ENCODE measurements at places on chromosomes 7 and 10. TPM values are rescaled to one million over a fixed set of nuclear protein-coding genes. Genes with fewer than 3 reads are reported as not detected.

The UTF1 gene
- not detected for total RNA-seq

The SAP25 gene
- total RNA-seq: 2.5 TPM

The CCZ1B gene
- 50.3 TPM for total RNA-seq

The TEX47 gene
- not detected for total RNA-seq

The PTPRZ1 gene
- total RNA-seq: 7.9 TPM

The PTN gene
- 52.3 TPM for total RNA-seq

The OIT3 gene
- not detected for total RNA-seq

The PRF1 gene
- total RNA-seq: 0.71 TPM

The PTPN20 gene
- total RNA-seq: 3.0 TPM

The OR2A42 gene
- 0.28 TPM for total RNA-seq

The DEPP1 gene
- total RNA-seq: 53.7 TPM

The GPR15LG gene
- total RNA-seq: not detected

The INSYN2A gene
- total RNA-seq: 2.2 TPM

The COBL gene
- total RNA-seq: 6.8 TPM

The SLC26A4 gene
- total RNA-seq: 0.54 TPM

The NYAP1 gene
- 1.4 TPM for total RNA-seq

The FLNC gene
- total RNA-seq: 489 TPM

The SLC29A4 gene
- 0.33 TPM for total RNA-seq

The CLDN3 gene
- total RNA-seq: 1.1 TPM

The IL15RA gene
- total RNA-seq: 16.4 TPM

The NDUFB8 gene
- 449 TPM for total RNA-seq

The FOXP2 gene
- 96.9 TPM for total RNA-seq

The OR2A1 gene
- 0.16 TPM for total RNA-seq

The TUBAL3 gene
- not detected for total RNA-seq

The SLC26A5 gene
- total RNA-seq: 0.33 TPM

The DUS4L gene
- 10.3 TPM for total RNA-seq

The GSDME gene
- total RNA-seq: 11.9 TPM

The NPSR1 gene
- not detected for total RNA-seq

The PSD gene
- total RNA-seq: 343 TPM

The ZNRF2 gene
- 23.9 TPM for total RNA-seq

The SPDYE1 gene
- not detected for total RNA-seq

The HYAL4 gene
- not detected for total RNA-seq

The PAX4 gene
- not detected for total RNA-seq

The TMEM139 gene
- total RNA-seq: not detected

The ST8SIA6 gene
- 2.6 TPM for total RNA-seq

The SRGN gene
- total RNA-seq: 93.1 TPM

The CALCR gene
- not detected for total RNA-seq

The INA gene
- 11.8 TPM for total RNA-seq

The AS3MT gene
- total RNA-seq: 11.9 TPM

The ZC3HAV1 gene
- 28.6 TPM for total RNA-seq

The C10orf62 gene
- not detected for total RNA-seq

The ZP3 gene
- total RNA-seq: 1.8 TPM
